Left ventricle myocardium superior (tissue), 1 donor: ENCODE measurements at places on chromosomes 4 and X.

DNA sequence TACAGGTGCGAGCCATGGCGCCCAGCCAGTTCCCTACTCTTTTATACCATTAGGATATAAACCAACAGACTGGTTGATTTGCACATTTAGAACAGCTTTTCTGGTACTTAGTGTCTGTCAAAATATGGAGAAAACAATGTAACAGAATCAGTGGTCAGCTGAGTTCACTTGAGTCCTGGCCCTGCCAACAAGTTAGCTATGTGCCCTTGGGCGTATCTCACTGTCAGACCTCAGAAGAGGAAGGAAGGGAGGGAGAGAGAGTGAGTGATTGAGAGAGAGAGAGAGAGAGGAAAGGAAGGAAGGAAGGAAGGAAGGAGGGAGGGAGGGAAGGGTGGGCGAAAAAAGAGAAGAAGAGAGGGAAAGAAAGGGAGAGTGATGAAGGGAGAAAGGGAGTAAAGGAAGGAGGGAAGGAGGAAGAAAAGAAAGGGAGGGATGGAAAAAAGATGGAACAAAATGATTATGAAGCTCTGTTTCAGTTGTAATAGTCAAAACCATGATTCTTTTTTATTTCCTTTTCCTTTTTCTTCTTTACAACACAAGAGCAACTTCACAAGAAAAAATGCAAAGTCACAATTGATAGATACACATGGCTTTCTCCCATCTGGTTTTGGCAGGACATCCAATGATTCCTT is 55.7 kb upstream of the PDGFRA start:
- DNase-seq, result no peak

GRCh38 chr4:36024901-36025660 is 219.2 kb downstream of the ARAP2 start:
- DNase-seq, result no peak

DNA sequence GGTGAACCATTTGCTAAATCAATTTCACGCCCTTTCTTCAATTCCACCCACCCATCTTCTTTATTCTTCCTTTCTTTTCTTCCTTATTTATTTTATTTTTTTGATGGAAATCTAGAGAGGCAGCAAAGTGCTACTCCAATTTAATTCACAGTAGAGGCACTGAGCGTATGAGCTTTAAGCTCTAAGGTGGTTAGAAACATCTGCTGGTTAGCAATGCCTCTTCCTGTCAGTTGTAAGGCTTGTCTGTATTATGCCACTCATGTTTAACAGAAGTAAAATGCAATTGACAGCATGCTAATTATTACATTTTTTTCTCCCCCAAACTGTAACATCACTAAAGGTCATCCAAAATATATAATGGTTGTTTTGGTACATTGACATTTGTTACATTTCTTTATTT is 103.8 kb downstream of the EPHA5 start:
- no peak for DNase-seq

DNA sequence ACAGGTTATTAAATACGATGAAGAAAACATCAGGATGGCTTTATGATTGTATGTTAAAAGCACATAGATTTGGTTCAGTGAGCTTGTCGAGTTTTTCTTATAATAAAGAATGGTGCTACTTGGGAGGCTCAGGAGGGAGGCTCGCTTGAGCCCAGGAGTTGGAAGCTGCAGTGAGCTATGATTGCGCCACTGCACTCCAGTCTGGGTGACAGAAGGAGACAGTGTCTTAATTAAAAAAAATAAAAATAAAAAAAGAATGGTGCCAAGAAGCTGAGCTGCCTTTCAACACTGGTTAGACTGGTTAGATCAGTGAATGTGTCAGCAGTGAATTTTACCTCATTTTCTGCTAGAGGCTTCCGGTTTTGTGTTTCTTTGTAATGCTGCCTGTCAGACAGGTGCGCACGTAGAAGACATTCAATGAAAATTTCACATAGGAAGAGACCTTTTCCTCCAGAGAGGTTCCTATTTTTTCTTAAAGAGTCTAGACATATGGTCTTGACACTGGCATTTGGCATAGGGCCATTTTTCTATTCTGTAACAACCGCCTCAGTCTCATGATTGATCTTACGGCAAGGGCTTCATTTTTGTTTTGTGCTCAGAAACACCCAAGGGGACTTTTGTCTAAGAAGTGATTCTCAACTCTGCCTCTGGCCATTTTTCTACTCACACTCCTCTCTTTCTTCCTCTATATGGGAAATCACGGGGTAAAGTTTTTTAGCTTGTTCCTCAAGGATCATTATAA is 15.0 kb upstream of the ARSF start:
- no peak for DNase-seq

DNA sequence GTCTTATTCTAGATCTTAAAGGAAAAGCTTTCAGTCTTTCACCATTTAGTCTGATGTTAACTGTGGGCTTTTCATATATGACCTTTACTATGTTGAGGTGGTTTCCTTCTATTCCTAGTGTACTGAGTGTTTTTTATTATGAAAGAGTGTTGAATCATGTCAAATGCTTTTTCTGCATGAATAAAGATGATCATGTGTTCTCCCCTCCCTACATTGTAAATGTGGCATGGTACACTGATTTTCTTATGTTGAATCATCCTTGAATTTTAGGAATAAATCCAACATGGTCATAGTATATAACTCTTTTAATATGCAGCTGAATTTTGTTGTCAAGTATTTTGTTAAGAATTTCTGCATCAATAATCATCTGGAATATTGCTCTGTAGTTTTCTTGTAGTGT is 4.3 kb downstream of the CLGN start:
- DNase-seq, result no peak

- no peak for DNase-seq
These were observed 41.1 kb downstream of the PPP3CA start for GRCh38 chr4:101306225-101306624.

GRCh38 chr4:28388471-28388870 is 1527.8 kb downstream of the STIM2 start:
- no peak for DNase-seq
